ENCODE measurements at places on chromosomes 4 and X.

DNA sequence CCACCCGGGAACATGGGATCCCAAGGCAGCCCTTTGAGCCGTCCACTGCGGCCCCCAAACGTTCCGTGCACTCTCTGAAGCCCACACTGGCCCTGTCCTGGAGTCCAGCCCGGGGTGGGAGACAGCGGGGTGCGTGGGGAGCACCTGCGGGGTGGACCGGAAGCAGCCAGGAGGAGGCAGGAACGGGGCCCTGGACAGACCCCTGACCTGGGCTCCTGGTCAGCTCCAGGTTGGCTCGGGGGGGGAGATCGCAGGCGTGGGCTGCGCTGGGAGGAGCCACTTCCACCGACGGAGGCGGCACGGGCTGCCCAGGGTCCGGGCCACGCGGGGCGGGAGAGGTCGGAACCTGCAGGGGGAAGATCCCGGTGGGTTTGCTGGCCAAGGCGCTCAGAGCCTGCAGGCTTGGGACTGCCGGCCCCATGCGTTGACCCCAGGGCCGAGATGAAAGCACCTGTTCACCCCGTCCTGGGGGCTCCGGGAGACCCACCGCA, 5.7 kb upstream of the PLCXD1 start:
- DNase-seq = no peak

DNA sequence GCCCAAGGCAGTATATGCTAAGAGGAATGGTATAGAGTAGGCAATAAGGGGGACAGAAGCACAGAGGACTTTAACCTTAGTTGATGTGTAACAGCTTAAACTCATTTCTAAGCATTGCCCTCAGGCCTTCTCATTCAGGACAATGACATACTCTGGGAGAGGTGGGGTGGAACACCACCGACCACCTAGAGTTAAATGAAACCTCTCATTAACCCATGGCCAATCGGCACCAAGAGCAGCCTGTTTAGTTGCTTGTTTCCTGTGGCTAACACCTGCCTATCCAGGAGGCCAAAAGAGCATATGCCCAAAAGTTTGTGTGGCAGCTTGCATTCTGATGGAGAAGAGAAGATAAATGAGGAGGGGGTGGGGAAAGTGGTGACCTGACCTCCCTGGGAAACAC, 88.7 kb upstream of the PLAC1 start:
- no peak for DNase-seq

DNA sequence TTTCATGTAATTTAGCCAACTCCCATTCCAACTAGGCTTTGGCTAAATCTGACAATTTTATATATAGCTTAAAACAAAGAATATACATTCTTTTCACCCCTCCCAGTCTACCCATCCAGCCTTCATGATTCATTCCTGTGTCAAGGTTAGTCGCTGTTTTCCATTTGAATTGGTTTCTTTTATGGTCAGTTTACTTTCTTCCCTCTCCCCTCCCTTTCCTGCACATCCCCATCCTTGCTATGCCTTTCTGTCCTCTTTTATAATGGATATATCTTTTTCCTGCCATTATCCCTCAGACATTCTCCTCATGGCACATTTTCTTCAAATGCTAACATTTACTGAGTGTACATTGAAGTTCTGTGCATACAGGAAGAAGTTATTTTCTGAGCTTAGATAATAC, 4.7 kb downstream of the ZXDB start:
- DNase-seq = no peak

GRCh38 chr4:147799986-147800555, 68.2 kb downstream of the ARHGAP10 start:
- DNase-seq = no peak

DNA sequence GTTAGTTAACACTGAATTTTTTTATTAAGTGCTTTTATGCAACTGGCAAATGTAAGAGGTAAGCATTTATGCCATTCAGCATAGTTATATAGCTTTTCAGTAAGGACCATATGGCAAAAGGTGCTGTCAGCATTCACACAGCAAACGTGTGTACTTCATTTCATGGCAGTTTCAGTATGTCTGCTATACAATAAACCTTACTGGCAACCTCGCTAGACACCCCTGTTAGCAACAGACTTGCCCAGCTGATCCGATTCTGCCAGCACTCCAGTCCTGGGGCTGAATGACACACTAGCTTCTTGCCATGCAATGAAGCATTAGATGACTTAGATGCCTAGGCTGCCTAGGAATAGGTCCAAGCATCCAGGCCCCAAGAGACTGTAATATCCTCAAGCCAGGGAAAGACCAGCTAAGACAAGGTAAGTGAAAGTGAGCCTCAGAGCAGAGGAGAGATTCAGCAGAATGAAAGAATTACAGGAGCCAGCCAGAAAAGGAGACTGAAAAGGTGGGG, 47.3 kb upstream of the DOCK11 start:
- no peak for DNase-seq

DNA sequence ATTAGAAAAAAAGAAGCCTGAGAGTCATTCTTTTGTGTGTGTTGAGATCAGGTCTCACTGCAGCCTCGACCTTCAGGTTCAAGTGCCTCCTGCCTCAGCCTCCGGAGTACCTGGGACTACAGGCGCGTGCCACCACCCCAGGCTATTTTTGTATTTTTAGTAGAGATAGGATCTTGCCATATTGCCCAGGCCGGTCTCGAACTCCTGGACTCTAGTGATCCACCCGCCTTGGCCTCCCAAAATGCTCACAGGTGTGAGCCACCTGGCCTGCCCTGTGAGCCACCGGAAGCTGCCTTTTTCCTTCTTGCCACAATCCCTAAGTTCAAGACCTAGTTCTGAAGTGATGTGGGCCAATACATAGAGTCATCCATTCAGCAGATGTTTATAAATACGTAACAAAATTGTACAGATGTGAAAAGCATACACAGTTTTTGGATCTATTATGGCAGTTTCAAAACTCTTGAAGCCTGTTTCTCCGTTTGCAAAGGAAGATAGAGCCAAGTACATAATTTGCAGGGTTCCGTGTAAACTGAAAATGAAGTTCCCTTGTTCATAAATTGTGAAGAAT, 536 bp upstream of the CTSO start:
- no peak for DNase-seq

DNA sequence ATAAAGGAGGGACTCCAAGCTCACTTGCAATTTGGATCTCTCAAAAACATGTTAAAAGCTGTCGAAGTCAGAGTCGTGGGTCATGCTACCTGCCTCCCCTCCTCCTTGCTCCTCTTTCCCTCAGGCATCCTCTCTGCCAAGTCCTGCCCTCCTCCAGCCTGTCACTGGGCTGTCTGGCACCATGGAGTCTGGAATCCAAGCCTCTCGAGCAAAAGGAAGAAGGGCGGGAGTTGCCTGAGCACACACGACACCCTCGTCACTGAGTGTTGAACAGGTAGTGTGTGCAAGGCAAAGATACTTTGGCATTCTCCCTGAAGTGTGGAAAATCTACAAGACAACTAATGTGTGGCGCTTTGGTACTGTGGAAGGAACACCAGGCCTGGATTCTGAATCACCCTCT, 62.2 kb downstream of the HAUS3 start:
- no peak for DNase-seq

- no peak for DNase-seq
Measured at GRCh38 chr4:7967501-7968261, 28.0 kb upstream of the AFAP1 start.

GRCh38 chr4:173516621-173517524, 13.2 kb downstream of the HAND2 start:
- no peak for DNase-seq

- DNase-seq = peak; percentile 82
Measured at GRCh38 chr4:99300934-99301333, 10.1 kb upstream of the ADH1A start.

DNA sequence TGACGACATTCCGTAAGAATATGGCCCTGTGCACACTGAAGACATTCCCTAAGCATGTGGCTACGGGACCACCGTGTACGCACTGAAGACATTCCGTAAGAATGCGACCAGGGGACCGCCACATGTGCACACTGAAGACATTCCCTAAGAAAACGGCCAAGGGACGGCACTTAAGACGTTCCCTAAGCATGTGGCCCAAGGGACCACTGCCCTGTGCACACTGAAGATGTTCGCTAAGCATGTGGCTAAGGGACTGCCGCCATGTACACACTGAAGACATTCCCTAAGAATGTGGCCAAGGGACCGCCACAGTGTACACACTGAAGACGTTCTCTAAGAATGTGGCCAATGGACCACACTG, 21.4 kb downstream of the DHRSX start:
- no peak for DNase-seq

GRCh38 chr4:10639100-10639499, 45.5 kb downstream of the CLNK start:
- no peak for DNase-seq

DNA sequence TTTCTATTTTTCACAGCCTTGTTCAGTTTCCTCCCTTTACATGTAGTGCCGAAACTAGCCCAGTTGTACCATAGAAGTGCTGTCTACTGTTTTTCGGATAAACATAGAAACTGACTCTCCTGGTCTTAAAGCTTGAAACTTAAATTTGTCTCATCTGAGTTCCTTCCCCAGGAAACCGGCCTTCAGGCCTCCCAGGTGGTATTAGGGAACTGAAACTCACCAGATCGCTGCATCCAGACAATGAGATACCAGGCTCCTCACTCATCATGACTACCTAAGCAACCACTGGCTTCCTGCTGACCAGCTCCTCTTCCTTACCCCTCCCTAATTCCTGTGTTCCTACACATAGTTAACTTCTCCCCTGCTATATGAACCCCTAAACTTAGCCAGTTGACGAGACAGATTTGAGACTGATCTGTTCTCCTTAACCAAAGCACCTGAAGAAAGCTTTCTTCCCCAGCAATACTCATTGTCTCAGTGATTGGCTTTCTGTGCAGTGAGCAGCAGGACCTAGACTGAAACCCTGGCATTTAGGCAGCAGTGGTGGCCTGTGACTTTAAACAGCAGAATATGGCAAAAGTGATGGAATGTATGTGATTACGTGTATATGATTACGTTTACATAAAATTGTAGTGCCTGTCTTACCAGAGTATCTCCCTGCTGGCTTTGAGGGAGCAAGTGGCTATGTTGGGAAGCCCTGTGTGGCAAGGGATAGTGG, 959.1 kb upstream of the LCORL start:
- DNase-seq = no peak

DNA sequence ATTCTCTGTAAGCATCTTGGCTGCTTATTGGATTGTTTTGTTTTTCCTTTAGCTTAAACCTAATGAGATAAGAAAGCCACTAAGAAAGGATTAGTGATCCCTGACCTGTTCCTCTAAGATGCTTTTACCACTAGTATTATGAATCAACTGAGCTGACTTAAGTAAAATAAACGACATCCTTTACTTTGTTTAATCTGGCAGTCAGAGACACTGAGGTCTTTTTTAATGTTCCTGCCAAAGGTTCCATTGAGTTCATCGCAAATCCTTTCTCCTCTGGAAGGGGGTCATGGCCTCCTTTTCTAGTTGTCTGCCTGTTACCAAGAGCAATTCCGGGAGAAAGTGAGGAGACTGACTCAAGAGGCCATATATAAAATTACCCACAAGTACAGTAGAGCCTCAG, 1038.3 kb upstream of the SLIT2 start:
- DNase-seq = no peak

DNA sequence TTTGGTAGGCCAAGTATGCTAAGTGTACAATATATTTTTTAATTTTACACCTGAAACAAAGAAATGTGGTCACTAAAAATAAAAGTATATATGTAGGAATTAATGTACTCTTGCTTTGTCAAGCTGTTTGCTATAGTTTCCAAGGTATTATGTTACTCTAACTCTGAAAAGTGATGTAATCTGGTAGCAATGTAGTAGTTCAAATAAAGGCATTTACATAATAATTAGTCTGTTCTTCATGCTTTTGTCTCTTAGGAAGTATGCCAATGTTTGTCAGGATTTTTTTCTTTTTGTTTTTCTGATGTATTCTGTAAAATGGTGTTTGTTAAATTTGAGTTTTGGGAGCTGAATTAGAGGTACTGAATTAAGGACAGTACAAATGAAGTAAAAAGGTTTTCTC, 89.5 kb downstream of the PLS3 start:
- no peak for DNase-seq

GRCh38 chr4:15270201-15270600, 157.6 kb upstream of the C1QTNF7 start:
- DNase-seq = peak; percentile 36
